ENCODE measurements at places on chromosomes 13 and 19.

DNA sequence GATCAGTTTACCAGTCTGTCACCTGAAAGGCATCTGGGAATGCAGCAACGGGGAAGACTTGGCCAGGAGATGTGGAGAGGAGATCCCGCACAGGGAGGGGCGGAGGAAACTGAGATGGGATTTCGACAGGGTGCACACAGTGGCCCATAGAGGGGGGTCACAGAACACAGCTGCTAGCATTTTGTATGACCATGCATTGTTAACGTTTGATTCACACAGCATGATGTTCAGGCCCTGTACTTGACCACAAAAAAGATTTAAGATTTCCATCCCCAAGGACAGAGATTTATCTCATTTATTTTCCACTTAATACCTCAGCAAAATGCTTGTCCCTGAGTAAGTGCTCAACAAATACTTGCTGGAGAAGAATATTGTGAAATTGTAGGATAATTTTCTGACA is 63.2 kb downstream of the RAB20 start:
- no peak for DNase-seq

GRCh38 chr13:42878721-42879120 is 97.3 kb downstream of the FAM216B start:
- no peak for DNase-seq

DNA sequence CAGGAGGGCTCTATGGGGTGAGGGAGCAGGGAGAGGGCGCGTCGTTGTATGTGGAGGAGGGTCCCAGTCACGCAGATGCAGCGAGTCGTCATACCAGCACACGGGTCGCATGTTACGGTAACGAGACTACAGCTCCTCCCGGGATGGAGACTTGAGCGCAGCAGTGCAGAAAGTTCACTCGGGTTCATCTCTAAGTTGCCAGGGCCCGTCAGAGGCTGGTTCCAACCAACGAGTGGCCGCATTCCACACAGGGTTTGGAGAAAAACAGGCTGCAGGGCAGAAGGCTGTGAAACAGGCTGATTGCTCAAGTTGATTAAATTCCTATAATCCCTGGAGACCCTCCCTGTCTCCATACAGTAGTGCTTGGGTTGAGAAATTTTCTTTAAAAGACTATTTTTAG is 21.9 kb upstream of the TTYH1 start:
- DNase-seq: no peak

DNA sequence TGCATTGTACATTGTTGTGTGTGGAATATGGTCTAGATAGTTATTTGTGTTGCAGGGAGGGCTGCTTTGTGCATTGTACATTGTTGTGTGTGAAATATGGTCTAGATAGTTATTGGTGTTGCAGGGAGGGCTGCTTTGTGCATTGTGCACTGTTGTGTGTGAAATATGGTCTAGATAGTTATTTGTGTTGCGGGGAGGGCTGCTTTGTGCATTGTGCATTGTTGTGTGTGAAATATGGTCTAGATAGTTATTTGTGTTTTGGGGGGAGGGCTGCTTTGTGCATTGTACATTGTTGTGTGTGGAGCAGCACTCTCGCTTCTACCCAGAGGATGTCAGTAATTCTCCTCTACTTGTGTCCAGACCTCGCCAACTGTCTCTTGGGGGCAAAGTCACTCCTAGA is 36.3 kb upstream of the ZNF835 start:
- no peak for DNase-seq

- DNase-seq: peak; percentile 82
These were observed 49.0 kb upstream of the FRY start for GRCh38 chr13:31982540-31982939.

GRCh38 chr19:41278478-41278877 is 14.3 kb downstream of the HNRNPUL1 start:
- no peak for DNase-seq

DNA sequence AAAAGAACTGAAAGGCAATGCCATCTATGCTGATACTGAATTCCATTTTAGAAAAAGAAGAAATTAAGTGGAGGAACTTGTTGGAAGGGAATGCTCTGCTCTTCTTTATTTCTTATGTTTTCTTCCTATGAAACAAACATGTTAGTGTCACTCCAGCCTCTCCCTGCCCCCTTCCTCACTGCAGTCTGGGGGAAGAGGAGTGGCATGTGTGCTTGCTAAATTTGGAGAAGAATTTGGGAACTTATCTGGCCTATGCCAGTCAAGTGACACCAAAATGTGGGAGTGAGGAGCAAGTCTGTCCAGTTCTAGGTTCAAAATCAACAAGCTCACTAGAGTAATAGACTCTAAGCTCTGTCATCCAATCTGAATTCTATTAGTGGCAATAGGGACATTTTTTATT is 214.6 kb downstream of the RBM26 start:
- DNase-seq: no peak

DNA sequence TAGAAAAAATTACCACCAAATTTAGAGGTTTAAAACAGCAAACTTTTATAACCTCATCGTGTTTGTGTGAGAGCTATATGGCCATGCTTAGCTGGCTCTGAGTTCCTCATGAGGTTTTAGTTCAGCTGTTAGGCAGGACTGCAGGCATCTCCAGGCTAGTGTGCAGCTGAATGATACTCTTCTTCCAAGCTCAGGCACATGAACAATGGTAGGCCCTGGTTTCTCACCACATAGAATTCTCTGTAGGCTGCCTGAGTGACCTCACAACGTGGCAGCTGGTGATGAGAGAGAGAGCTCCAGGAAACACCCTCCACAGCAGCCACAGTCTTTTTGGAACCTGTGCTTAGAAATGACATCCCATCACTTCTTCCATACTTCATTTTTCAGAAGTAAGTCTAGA is 540.6 kb upstream of the MIR17HG start:
- DNase-seq: no peak

GRCh38 chr13:21060338-21061028 is 903 bp downstream of the LATS2 start:
- DNase-seq: no peak

GRCh38 chr19:8575467-8575997 is 1.7 kb downstream of the MYO1F start:
- DNase-seq: no peak

DNA sequence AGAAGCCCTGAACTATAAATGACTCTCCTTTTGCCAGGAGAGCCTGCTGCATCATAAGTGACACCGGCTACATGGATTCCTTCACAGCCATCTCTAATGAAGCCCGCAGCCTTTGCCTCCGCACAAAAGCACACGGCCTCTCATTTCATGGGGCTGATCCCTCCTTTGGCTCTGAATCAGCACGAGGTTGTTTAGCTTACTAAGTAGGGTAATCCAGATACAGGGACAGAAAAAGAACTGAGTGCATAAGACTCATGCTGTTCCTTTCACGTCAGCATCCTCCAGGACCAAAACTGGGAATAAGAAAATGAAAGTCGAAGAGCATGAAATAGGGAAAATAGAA is 136.3 kb downstream of the DCT start:
- DNase-seq: no peak

DNA sequence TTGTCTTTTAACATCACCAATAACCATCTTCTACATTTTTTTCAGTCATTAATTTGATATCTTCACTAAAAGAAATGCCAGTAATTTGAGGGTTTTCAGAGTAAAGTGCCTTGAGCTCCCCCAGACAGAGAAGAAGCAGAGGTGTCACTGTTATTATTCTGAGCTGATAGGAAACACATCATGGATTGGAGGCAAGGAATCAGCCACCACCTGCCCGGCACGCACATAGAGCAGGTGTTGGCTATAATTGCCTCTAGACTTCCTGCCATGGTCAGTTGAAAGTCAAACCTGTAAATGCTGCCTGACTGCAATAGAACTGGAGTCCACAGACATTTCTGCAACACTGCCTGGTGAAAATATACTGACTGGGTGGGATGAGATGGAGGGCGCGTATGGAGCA is 776.6 kb downstream of the UQCRFS1 start:
- no peak for DNase-seq

DNA sequence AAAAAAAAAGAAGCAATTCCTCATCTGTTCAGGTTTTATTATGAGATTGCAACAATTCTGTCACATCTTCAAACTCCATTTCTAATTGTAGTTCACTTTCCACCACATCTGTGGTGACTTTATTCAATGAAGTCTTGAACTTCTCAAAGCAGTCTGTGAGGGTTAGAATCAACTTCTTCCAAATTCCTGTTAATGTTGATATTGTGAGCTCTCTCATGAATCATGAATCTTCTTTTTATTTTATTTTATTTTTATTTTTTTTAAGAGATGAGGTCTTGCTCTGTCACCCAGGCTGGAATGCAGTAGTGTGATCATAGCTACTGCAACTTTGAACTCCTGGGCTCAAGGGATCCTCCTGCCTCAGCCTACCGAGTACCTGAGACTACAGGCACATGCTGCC is 19.6 kb downstream of the ARHGAP35 start:
- DNase-seq: no peak

GRCh38 chr13:37319031-37319443 is 213.6 kb upstream of the CSNK1A1L start:
- DNase-seq: no peak

GRCh38 chr19:13095393-13095784 is 7.3 kb downstream of the LYL1 start:
- DNase-seq: no peak

DNA sequence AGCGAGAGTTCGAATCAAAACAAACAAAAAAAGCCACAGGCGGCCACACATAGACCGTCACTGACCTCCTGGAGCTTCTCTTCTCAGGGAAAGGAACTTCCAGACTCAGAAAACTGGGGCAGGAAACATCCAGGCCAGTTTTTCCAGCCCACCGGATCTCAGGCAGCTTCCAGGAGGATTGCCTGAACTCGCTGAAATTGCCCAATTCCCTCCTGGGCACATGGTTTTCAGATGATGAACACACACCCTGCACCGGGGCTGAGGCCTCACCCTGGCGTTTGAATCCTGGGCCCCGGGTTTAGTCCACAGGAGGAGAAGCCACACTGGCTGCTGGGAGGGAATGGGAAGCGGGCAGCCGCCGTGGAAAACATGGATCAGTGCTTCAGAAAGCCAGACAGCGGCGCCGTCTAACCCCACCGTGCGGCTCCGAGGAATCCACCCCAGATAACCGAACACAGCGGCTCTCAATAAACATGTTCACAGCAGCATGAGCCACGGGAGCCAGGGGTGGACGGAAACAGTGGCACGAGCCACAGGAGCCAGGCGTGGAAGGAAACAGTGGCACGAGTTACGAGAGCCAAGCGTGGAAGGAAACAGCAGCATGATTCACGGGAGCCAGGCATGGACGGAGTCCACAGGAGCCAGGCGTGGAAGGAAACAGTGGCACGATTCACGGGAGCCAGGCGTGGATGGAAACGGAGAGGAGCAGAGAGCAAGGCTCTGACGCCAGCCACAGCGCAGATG is 18.2 kb upstream of the PTBP1 start:
- no peak for DNase-seq

DNA sequence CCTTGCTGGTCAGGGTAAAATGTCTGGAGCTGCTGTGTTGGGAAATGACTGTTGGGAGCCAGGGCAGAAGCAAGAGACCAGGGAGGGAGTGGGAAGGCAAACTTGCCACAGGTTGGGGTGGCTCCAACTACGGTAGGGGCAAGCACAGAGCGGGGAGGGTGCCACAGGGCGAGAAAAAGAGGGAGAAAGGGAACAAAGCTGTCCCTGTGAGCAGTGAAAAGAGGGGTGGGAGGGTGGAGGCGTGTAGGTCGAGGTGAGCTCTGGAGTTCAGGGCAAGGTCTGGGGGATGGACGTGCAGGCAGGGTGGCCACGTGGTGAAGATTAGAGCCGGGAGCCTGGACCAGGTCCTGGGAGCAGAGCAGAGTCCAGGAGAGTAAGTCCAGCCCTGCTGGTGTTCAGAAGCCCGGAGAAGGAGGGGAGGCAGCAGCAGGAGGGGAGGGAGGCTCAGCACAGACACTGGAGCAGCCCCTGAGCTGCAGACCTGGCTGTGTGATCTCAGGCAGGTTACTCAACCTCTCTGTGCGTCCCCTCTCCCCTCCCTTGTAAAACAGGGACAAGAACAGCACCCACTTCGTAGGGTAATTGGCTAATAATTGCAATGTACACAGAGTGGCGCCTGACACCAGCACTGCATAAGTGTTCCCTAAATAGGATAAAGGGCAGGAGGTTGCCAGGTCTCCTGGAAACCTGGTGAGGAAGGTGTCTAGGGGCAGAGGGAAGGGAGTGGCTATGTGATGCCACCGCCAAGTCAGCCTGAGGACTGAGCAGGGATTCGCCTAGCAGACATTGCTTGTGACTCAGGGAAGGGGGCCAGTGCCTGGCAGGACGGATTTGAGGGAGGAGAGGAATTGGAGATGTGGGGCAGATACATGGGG is 3.2 kb upstream of the POLR2E start:
- DNase-seq: no peak

GRCh38 chr13:36764957-36765356 is 54.1 kb upstream of the RFXAP start:
- no peak for DNase-seq

DNA sequence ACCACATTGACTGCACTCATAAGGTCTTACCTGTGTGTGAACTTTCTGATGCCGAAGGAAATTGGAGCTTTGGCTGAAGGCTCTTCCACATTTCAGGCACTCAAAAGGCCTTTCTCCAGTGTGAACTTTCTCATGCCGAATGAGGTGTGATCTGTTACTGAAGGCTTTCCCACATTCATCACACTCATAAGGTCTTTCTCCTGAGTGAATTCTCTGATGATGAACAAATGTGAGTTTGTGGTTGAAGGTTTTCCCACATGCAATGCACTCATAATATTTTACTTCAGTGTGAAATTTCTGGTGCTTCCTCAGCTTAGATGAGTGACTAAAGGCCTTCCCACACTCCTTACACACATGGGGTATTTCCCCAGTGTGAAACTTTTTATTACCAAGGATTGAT is 5.7 kb downstream of the ZNF132 start:
- DNase-seq: no peak

- DNase-seq: no peak
These were observed 11.3 kb downstream of the ZNF132 start for GRCh38 chr19:58428617-58429016.

- no peak for DNase-seq
These were observed 21.0 kb upstream of the GDF15 start for GRCh38 chr19:18364826-18365528.

DNA sequence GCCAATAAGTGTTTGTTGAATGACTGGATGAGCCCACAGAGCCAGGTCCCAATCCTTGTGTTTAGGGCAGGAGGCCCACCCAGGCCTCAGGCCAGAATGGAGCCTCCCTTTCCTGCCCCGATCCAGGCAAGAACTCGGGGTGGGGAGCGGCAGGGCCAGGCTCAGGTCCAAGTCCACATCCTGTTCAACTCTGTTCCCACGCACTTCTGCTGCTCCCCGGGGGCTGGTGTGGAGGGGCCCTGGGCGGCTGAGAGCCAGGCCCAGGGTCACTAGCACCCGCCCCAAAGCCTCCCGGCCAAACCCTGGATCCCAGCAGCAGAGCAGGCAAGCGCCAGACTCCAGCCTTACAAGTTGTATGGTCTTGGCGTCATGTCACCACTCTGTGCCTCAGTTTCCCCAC is 8.0 kb downstream of the ANGPTL8 start:
- DNase-seq: no peak

DNA sequence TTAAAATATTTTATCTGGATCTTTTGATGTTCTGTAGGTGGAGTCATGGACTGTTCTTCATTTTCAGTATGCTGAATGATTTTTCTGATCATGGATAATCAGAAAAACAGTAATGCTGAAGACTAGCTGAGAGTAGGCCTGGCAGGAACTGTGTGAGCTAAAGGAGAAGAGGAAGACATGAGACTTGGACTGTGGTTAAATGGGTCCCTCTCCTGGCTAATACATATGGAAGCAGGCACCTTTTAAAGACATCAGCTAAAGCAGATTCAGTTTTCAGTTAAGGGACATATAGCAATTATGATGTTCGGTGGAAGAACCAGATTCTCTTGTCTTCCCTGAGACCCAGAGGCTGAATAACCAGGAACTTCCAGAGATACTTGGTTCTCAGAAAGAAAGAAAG is 169.4 kb downstream of the OLFM4 start:
- peak; percentile 12 for DNase-seq
